Posterior cingulate gyrus (tissue), 11 donors: ENCODE measurements at places on chromosomes 6 and 20.
A peak's percentile ranks its signal among the peaks of the same experiment; 100 is the strongest.

GRCh38 chr6:142827369-142827768 is 117.6 kb downstream of the HIVEP2 start:
- no peak for DNase-seq

DNA sequence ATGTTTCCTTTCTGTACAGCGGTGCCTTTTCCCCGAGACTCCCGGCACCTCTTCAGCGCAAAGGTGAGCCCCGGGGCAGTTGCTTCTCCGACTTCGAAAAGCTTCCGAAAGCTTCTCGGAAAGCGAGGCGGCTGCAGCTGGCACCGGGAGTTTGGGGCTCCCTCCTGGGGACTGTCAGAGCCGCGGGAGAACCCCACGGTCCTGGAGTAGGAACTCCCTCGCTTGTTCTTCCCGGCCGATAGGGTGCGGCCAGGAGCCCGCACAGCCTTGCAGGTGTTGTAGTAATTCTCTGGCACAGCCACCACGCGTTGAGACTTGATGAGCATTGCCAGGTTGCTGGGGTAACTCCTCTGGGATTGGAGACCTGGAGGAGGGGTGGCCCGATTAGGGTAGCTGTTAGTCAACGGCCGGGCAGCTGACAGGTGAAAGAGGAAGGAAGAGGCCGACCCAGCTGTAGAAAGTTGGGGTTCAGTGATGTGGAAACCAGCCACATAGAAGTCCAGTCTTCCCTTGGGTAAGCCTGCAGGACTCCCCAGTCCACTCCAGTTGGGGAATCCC is 721 bp downstream of the KDM1B start:
- DNase-seq, result peak; percentile 89

- no peak for DNase-seq
Observed at GRCh38 chr6:45983062-45983461, 32.6 kb downstream of the CLIC5 start.

GRCh38 chr20:4709261-4710105 is 12.2 kb upstream of the PRND start:
- no peak for DNase-seq

GRCh38 chr6:133203344-133203697 is 37.8 kb upstream of the EYA4 start:
- DNase-seq, result no peak

- DNase-seq, result no peak
Observed at GRCh38 chr20:5949943-5950270, 426 bp downstream of the TRMT6 start.

- DNase-seq, result no peak
Observed at GRCh38 chr6:32117461-32117860, 8.3 kb upstream of the TNXB start.

GRCh38 chr6:41288030-41288753 is 1.7 kb upstream of the TREM1 start:
- no peak for DNase-seq

DNA sequence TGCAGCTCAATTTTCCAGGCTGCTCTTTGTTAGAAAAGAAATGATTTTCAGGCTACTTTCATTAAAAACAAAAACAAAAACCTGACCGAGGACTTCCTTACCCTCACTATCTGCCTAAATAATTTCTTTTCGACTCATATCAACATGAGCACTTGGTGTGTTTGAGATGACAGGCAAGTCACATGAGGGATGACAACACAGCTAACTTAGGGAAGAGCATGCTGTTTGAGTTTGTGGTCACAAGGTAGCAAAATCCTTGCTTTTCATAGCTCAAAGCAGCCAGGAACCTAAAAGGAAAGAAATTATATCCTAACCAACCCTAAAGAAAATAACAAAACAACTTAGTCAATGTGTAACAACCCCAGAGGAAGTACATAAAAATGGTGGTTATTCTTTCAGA is 459.5 kb downstream of the KIF16B start:
- DNase-seq, result no peak

DNA sequence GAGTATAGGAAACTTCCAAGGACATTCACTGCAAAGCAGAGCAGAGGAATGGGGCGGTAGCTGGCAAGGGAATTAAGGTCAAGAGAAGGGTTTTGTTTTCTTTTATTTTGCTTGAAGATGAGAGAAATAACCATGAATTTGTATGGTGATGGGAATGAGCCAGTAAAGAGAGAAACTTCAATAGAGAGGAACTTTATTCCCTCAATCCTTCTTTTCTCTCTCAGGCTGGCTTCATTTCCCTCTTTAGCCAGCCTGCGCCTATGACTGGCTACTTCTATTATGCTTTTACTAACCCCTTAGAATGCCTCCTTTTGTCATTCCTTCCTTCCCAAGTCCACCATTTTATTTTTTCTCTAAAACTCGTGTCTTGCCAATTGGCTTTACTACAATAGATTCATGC is 101.4 kb upstream of the CEP85L start:
- no peak for DNase-seq

DNA sequence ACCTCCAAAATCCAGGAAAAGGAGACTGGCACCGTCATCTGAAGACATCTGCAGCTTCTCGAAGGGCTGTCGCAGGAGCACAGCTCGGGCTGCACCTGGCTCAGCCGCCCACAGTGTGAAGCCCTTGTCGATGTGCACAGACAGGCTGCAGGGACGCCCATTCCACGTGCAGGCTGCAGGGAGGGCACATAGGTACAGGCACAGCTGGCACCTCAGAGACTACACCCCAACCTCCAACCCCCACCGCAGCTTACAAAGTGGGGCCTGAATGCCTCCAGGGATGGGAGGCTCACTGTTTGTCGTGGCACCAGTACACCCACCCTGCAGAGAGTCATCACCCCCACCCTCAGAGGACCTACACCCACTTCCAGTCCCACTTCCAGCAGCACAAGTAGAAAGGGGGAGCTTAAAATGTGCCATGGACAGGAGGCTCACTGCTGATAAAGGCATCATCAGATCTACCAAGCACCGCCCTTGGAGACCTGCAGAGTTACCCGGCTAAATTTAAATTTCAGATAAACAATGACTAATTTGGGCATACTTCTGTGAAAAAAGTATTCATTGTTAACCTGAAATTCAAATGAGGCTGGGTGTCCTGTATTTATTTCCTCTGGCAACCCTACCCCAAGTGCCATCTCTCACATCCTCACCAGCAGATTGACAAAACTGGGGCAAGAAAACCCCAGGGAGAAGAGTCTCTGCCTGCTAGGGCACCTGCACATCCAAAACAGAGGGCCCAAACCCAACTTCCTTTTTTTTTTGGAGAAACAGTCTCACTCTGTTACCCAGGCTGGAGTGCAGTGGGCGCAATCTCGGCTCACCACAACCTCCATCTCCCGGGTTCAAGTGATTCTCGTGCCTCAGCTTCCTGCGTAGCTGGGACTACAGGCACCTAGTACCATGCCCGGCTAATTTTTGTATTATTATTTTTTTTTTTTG is 7.7 kb upstream of the CDK5RAP1 start:
- peak; percentile 58 for DNase-seq

- no peak for DNase-seq
Observed at GRCh38 chr6:108883172-108883571, 35.0 kb downstream of the ARMC2 start.

DNA sequence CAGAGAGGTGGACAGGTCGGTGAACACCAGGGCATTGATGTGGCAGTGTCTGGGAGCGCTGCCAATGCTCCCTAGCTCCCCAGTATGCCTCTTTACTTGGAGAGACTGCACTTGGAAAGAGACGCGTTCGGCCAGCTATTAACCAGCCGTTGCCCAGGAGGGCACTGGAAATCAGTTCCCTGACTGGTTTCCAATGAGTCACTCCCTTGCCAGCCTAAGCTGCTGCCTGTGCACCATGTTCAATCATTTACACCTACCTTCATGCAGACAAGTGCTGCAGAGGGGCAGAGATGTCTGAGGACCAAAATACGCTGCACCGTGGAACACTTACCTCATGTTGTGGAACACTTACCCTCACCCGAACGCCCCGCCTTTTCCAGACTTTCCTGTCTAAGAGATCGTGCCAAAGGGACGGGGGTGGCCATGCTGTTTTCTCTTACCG is 151.6 kb downstream of the SOBP start:
- DNase-seq, result peak; percentile 80

DNA sequence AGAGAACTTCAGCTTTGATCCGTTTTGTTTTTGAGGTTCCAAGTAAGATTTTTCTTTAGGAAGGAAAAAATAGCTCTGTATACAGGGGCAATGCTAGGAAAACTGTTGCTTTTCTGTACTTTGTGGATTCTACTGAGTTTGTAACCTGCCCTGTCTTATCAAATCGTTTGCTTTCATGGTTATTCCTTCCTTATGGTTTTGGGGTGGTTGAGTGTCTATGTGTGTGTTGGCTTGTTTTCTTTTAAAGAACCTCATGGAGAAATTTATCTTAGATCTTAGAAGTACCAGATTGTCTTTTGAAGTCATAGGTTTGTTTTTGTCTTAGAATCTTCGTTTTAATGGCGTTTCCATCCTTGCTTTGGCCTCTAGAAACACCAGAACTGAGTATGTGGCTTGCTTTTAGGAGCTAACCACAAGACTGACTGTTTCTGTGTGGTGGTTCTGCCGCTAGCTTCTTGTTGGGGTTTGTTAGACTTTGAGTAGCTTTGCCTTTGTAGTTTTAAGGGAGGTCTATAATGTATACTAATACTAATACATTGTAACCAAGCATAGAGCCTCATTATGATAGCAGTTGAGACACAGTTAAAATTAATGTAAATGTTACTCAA is 86.8 kb downstream of the RPP40 start:
- DNase-seq, result no peak

GRCh38 chr6:125124049-125124669 is 29.4 kb upstream of the TPD52L1 start:
- DNase-seq, result no peak
